ENCODE measurements at places on chromosomes 6 and 20.

DNA sequence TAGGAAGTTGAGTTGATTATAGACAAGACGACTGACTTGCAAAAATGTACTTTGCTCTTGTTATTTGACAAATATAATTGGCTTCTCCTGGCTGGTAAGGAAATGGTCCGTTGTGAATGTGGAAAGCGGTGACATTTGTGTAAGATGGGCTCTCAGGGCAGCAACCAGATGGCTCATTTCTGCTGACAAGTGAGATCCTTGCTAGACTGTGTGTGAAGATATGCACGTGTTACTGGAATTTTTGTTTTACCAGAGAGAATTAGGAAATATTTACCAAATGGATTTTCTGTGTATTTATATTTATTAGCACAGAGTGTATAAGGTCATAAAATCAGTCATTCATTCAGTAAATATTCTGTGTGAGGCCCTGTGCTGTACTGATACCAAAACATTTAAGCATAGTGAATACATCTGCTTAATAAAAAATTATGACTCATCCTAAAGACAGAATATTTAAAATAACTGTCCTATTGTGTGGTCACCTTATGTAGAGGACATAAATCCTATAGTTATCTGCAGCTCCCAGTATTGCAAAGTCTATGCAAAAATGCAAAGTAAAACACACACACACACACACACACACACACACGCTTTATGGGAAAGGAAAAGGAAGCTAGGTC lies 109.9 kb upstream of the ASF1A start:
- no peak for DNase-seq

DNA sequence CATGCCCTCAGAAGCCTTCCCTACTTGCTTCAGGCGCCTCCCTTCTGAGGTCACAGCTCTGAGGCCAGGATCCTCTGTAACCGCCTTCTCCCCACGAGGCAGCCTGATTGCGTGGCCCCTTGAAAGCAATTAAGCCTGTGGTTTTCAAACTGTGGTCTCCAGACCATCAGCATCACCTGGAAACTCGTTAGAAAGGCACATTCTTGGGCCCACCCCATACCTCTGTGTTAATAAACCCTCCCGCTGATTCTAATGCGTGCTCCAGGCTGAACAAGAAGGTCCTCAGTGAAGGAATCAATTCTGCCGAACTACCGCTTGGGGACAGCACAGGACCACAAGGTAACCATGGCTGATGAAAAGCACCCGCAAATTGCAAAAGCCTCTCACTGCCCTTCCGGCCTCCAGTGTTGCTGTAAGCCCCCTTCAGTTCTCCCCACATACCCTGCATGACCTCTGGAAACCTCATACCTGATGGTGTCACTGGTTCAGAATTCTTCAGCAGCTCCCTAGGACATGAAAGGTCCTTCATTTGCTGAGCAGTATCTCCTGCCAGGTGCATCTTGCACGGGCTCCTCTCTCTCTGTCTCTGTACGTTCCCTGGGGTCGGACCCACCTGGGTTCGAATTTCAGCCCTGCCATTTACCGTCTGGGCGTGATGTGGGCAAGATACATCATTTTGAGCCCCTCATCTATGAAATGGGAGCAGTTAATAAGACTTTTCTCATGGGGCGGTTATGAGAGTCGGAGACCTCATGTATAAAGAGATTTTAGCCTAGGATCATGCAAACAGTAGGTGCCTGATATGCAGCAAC lies 93.3 kb upstream of the RNF24 start:
- peak; percentile 51 for DNase-seq

DNA sequence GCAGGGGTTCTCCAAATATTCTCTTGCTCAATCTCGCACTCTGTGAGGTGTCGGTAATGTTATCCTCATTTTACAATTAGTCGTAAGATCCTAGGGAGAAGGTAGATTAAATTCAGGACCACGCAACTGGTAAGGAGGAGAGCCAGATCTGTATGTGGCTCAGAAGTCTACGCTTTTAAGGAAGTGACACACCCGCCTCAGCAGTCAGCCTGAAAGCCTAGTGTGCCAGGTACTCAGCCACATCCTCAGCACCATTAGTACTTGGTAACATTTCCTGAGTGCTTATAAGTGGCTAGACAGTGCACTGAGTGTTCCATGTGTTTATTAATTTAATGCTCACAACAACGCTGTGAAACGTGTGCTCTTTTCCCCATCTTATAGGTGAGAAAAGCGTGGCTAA lies 63.7 kb downstream of the DHX35 start:
- DNase-seq = no peak

DNA sequence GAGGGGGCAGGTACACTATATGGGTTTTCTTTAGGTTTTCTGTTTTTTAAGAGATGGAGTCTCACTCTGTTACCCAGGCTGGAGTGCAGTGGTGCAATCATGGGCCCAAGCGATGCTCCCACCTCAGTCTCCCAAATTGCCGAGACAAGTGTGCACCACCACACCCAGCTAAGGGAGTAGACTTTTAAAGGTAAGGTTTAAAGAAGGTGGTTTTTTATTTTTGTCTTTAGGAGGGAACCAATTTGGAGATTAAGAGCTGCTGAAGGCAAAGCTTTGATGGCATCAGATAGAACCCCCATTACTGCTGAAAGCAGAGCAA lies 7.9 kb downstream of the SRSF6 start:
- no peak for DNase-seq

DNA sequence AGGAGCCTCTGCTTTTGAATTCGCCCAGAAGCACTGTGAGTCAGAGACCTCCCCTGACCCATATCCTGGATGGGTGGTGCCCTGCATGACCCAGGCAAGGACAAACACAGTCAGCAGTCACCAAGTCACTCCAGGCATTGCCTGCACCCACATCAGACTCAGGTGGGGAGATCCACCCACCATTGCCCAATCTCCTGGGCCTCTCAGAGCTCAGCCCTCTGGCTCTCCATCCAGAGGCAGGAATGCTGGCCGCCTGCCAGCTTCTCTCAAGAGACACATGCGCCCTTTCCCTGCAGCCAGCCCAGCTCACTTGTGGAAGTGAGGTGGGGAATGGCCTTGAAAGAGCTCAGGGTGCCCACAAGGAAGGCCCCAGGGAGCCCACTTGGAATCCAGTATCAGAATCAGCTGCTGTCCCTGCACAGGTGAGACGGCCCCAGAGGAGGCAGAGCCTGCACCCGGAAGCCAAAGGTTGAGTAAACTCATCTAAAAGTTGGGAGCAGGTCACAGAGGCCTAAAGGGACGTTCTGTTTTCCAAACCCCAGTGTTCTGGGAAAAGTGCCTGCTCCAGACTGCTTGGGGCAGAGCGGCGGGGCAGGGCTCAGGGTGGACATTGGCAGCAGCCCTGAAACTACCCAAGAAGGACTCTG lies 129.8 kb downstream of the PREX1 start:
- no peak for DNase-seq

DNA sequence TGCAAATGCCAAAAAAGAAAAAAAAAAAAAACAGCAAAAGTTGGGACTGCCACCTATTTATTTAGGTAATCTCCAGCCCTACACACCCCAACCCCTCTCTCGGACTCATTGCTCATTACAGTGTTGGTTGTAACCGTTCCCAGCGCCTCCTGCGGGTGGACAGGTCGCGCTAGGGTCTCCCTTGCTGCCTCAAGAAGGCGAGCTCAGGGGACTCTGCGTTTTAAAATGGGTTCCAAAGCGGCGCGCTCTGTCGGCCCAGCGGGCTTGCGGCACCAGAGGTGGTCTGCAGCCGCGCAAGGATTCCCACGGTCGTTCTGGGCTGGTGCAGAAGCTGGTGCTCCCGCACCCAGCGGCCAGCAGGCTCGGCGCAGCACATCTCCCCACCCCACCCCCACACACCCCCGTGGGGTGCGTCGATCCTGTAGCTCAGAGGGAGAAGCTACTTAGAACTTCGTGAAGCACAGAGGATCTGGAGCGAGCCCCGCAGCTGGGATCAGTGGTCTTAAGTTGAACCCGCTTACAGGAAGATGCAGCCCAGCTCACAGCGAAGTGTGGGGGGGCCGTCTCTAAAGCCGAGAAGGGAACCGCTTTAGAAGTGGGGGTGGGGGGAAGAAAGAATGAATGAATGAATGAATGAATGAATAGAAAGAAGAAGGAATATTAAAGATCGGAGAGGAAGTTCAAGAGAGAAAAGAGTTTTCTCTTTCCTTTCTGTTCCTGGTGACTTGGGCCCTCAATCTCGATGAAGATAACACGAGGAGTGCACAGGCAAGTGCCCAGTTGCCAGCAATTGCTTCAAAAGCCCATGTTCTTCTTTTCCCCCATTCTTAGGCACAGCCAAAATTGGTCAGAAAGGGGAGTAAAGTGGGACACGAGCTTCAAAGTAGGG lies 780 bp downstream of the TFAP2A start:
- no peak for DNase-seq

DNA sequence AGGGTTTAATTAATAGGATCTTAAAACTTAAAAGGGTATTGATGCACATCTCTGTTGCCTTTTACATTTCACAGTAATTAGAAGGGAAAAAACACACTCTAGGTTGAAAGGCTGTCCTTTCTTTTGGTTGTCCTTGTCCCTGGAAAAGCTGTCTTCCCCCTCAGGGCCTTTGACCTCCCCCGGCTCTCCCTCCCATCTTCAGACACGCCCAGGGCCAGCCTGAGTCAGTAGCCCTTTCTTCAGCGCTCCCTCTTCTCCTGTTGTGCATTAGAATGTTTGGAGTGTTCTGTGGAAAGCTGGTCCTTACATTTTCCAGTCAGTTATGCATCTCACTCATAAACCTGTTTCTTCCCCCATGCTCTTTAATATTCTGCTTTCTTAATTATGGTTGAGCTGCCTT lies 157.0 kb downstream of the MTHFD1L start:
- DNase-seq = no peak

DNA sequence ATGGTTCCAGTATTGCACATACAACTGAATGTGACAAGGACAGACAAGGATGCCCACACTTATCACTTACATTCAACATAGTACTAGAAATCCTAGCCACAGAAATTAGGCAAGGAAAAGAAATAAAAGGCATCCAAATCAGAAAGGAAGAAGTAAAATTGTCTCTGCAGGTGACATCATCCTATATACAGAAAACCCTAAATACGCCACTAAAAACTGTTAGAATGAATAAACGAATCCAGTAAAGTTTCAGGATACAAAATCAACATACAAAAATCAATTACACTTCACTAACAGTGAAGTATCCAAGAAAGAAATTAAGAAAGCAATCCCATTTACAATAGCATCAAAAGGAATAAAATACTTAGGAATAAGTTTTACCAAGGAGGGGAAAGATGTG lies 66.1 kb downstream of the FAM217A start:
- no peak for DNase-seq

GRCh38 chr20:4038047-4038459 lies 22.7 kb upstream of the RNF24 start:
- peak; percentile 38 for DNase-seq

- DNase-seq = no peak
Observed at GRCh38 chr6:14408446-14408845, 290.9 kb downstream of the CD83 start.

GRCh38 chr20:63544958-63545516 lies 2.5 kb downstream of the SRMS start:
- DNase-seq = no peak

GRCh38 chr6:147618927-147619326 lies 110.4 kb downstream of the SAMD5 start:
- no peak for DNase-seq

- DNase-seq = no peak
Observed at GRCh38 chr20:41510847-41511450, 107.2 kb downstream of the CHD6 start.

- DNase-seq = no peak
Observed at GRCh38 chr6:158460602-158461169, 99.2 kb upstream of the TMEM181 start.

GRCh38 chr6:2158596-2159271 lies 86.7 kb downstream of the GMDS start:
- no peak for DNase-seq

DNA sequence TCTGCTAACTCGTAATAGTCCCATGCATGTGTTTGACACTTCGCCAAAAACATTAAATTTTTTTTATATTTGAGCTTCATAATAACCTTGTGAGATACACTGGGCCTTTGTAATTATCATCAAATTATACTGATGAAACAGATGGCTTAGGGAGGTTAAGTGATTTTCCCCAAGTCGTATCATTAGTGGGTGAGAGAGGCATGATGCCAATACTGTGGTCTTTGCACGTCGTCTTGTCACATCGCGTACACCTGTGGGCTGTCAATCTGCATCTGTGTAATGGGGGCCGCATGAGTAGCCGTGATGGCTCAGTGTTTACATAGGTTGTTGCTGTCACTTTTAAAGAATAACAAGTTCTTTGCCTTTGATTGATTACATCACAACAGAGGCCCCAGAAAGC lies 1.7 kb downstream of the PRL start:
- DNase-seq = no peak

DNA sequence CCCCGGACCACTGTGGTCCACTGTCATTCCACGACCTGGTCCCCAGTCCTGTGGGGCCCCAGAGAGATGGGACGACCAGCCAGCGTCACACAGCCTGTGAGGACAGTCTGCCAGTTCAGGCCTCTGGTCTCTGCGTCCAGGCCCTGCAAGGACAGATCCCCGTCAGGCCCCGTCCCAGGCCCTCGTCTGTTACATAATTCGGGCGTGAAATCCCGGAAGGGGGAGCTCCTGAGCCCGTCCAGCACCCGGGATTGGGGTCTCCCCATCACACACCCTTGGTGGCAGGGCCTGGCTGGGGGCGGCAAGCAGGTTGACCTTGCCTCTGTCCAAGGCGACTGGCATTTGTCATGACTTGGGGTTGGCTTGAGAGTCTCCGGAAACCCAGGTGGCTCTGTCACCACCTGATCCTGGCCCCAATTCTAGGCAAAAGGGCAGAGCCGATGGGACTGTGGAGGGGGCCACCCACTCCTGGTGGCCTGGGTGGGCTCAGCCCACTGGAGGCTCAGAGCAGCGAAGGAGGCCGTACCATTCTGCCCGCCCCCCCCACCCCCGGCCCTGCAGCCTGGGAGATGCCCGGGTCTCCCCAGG lies 73.8 kb upstream of the GATA5 start:
- DNase-seq = no peak

- no peak for DNase-seq
Observed at GRCh38 chr6:72944660-72945059, 280.6 kb downstream of the KHDC1L start.

- DNase-seq = no peak
Observed at GRCh38 chr6:39684790-39685488, 40.3 kb downstream of the KIF6 start.

GRCh38 chr6:34671801-34672656 lies 24.5 kb downstream of the ILRUN start:
- DNase-seq = peak; percentile 60

GRCh38 chr20:38962044-38962927 lies at the start of gene DHX35:
Gene DHX35, plus strand, starts transcription at chr20:38962344. Its CDS starts 24 bp downstream, at chr20:38962368.
- DNase-seq = peak; percentile 98

All from stimulated activated CD4-positive, alpha-beta T cell treated with anti-CD3 and anti-CD28 coated beads, Interleukin-1b, Interleukin-23, amount 100 ng/mL, for 24 hours (primary cell).